Renal cortex interstitium (tissue), 15 donors: ENCODE measurements at places on chromosomes 1 and 21. TPM values are rescaled to one million over a fixed set of nuclear protein-coding genes. Genes with fewer than 3 reads are reported as not detected.

GRCh38 chr1:223223091-223223995 is 80.3 kb upstream of the TLR5 start:
- no peak for DNase-seq

DNA sequence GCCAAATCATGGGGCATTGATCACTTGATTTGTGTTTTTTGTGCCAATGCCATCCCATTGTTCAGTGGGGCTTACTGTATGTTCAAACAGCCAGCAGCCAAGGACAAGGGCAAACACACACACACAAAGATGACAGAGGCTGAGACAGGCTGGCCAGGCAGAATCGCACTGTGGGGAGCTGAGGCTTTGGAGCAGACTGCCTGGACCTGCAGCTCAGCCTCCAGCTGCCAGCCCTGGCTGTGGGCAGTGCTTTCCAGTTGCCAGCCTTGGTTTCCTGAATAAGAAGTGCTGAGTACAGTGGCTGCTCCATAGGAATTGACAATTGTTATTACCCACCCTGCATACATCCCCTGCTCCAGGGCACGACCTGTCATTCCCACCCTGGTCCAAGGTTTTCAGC is 16.9 kb upstream of the PCP4 start:
- no peak for DNase-seq

- no peak for DNase-seq
These were observed 231.7 kb upstream of the ZRANB2 start for GRCh38 chr1:71312545-71312944.

- DNase-seq = no peak
These were observed 19.4 kb downstream of the ENO1 start for GRCh38 chr1:8858888-8859706.

Gene TNFRSF9
- polyA plus RNA-seq = 0.14 TPM

DNA sequence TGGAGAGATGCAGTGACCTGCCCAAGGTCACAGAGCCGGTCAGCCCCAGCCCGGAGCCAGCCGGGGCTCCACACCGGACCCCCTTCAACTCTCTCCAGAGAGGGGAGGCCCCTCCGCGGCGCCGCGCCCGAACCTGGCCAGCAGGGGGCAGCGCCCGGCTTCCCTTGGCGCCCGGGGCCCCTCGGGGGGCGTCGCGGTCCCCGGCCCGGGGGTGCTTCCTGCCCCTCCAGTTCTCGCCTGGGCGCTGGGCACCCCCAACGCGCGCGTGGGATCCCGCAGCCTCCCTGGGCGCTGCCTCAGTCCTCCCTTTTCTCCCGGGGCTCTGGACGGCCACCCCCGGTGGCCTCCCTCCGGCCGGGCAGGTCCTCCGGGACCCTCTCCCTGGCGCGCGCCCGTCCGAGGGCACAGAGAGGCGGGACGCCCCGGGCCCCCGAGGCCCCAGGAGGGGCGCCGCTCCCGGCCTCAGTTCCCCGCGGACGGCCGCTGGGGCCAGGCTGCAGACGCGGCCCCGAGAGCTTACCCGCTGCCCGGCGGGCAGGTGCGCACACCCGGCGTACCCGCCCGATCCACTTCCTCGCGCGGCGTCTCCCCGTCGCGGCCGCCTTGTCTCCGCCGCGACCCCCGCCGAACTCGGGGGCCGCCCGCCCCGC is 406 bp downstream of the HTR1D start:
- DNase-seq = no peak

DNA sequence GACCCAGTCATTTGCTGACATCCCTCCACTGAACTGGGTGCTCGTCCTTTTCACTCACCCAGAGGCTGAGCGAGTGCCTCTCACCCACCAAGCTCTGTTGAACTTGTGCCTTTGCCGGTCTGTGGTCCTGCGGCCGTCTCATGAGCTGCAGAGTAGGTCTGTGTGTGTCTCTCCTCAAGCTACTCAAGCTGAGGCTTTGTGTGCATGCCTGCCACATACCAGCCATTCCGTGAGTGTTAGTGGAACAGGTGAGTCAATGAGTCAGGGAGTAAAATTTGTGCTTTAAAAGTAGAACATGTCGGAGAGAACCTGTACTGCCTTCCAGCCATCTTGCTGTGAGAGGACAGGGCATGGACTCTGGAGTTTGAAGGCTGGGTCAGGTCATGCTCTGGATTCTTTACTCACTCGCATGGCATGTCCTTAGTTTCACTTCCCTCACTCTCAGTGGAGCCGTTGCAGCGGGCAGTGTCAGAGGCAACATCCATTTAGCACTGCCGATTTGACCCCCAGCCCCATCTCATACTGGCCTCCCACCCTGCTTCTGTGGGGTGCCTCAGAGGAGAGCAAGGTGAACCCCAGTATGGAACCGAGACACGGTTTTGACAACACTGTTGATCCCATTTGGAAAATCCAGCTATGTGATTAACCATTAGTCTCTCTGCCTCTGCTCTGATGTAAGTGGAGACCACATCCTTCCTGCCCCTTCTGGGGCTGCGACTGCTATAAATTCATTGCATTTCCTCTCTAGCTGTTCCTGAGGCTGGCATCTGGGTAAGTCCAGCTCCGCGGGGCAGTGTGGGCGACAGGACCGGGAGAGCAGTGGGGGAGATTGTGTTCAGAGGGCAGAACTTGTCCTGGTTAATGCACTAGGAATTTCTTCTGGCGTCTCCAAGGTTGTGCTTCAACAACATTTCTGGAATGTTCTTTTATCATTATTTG is at the start of gene NLRP3:
NLRP3 (plus strand) TSS at position 751 of the 939 bp plus-strand sequence. CDS start 2,628 bp downstream, outside the sequence.
- no peak for DNase-seq

DNA sequence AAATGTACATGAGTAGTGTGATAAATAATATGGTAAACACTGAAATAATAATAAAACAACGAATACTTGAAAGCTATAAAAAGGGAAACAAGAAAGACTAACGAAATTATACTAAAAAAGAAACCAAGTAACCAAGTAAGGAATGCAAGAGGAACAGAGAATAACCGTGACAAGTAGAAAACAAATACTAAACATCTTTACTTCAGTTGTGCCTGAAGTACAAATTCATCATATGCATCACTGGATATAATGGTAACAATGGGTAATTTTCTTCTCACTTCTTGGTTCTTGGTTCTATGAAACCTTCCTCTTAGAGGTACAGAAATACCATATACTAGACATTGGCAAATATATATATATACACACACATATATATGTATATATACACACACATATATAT is 1093.6 kb upstream of the B3GALT2 start:
- no peak for DNase-seq

Gene LAMB3
- 0.50 TPM for polyA plus RNA-seq
